GM23248 (cell line): ENCODE measurements at places on chromosomes 5 and 9. TPM values are rescaled to one million over a fixed set of nuclear protein-coding genes. Genes with fewer than 3 reads are reported as not detected.

Gene SLC22A4
- 24.0 and 26.1 TPM in 2 replicates for polyA plus RNA-seq

Gene NKD2
- polyA plus RNA-seq: not detected in 2 replicates

Gene FYB1
- 0.08 and 0.11 TPM in 2 replicates for polyA plus RNA-seq

Gene MYOT
- polyA plus RNA-seq: 0.39 TPM in 1 of 2 replicates, not detected in the other

Gene NTNG2
- 0.11 and 0.13 TPM in 2 replicates for polyA plus RNA-seq

Gene TAF11L10
- not detected in 2 replicates for polyA plus RNA-seq

Gene PCDHA1
- not detected in 2 replicates for polyA plus RNA-seq

Gene TLE1
- polyA plus RNA-seq: 6.4 TPM in 2 replicates

Gene GLRA1
- not detected in 2 replicates for polyA plus RNA-seq

Gene NR2F1-AS1
- polyA plus RNA-seq: 33.7 and 36.0 TPM in 2 replicates

Gene CCDC171
- polyA plus RNA-seq: 0.96 and 0.99 TPM in 2 replicates

Gene DDX4
- not detected in 2 replicates for polyA plus RNA-seq

Gene INSL4
- not detected in 2 replicates for polyA plus RNA-seq

Gene FABP6
- not detected in 2 replicates for polyA plus RNA-seq

Gene SLC34A1
- not detected in 2 replicates for polyA plus RNA-seq

Gene RELL2
- 2.1 and 2.9 TPM in 2 replicates for polyA plus RNA-seq

Gene SOHLH1
- polyA plus RNA-seq: not detected in 2 replicates

Gene SNCB
- polyA plus RNA-seq: not detected in 2 replicates

Gene SELENOP
- polyA plus RNA-seq: 1.2 and 1.5 TPM in 2 replicates

Gene LURAP1L
- 25.5 and 26.8 TPM in 2 replicates for polyA plus RNA-seq

Gene OBP2B
- polyA plus RNA-seq: not detected in 2 replicates

Gene SPRY4
- 8.5 and 9.2 TPM in 2 replicates for polyA plus RNA-seq

Gene CCNI2
- 0.51 and 0.73 TPM in 2 replicates for polyA plus RNA-seq

Gene PTGS1
- 43.8 and 44.9 TPM in 2 replicates for polyA plus RNA-seq

Gene DAPK1
- 0.80 and 1.6 TPM in 2 replicates for polyA plus RNA-seq

Gene PRRX2
- polyA plus RNA-seq: 137 and 141 TPM in 2 replicates

Gene SLC25A25
- 7.5 and 8.2 TPM in 2 replicates for polyA plus RNA-seq

Gene MLLT3
- 7.1 and 7.5 TPM in 2 replicates for polyA plus RNA-seq

Gene PCDHA9
- polyA plus RNA-seq: 0.04 TPM in 1 of 2 replicates, not detected in the other

Gene SPATA31E1
- not detected in 2 replicates for polyA plus RNA-seq

Gene UBE2QL1
- polyA plus RNA-seq: not detected in 2 replicates
